CD4-positive, alpha-beta T cell treated with Interleukin-6 at 100 ng/mL for 8 hours (primary cell): ENCODE measurements at places on chromosomes 2 and 18.

DNA sequence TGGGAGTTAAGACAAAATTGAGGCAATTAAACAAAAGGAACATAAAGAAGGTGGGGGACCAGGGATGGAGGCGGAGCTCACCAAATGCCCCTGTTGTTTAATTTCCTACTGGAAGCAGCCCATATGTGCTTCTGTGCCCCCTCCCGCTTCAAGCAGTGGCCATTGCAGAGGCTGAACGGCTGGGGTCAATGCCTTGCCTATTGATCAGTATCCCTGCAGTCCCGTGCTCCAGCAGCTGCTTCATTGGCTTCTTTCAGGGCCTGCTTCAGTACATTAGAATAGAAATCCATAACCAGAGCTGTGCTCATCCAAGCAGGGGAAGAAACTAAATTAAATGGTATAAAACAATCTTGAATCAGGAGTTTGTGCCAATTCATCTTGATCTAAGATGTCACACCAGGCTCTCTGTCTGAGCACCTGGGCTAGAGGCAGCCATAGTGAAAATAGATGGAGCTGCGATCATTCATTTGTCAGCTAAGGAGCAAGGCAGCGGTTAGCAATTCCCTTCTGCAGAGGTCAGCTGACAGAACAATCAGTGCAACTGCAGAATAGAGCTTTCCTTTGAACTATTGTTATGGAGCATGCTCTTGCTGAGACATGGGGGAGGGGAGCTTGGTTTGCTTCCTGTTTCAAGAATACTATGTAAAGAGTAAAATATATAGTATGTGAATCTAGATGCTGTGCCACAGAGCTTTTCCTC, 222.4 kb downstream of the WDR7 start:
- peak; percentile 3 for DNase-seq

DNA sequence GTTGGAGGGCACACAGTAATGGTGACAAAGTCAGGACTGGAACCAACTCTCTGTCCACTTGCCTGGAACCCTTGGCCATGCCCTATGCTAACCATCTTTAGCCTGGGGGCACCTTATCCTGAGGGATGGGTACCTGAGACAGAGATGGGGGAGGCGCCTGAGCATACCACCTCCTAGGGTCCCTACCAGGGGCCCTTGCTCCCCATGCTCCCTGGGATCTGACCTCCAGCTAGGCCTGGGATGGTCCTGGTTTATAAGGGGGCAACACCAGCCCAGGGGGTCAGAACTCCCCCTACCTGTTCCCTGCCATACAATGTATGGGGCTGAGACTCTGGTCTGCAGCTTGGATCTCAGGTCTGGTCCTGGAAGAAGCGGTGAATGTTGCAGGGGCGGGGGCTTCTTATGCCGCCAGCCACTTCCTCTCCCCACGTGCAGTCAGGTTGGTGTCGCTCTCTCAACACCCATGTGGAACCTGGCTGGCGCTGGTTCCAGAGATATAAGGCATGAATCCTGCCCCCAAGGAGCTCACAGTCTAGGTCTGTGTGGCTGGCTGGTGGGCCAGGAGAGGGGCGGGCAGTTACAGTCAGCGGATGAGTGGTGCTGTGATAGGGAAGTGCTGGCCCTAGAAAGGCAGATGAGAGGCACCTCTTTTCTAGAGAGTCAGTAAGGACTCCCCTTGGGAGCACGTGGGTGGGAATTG, 3.8 kb upstream of the TOGARAM2 start:
- DNase-seq, result no peak

- DNase-seq, result no peak
These were observed 12.3 kb upstream of the MEP1B start for GRCh38 chr18:32177530-32177929.

DNA sequence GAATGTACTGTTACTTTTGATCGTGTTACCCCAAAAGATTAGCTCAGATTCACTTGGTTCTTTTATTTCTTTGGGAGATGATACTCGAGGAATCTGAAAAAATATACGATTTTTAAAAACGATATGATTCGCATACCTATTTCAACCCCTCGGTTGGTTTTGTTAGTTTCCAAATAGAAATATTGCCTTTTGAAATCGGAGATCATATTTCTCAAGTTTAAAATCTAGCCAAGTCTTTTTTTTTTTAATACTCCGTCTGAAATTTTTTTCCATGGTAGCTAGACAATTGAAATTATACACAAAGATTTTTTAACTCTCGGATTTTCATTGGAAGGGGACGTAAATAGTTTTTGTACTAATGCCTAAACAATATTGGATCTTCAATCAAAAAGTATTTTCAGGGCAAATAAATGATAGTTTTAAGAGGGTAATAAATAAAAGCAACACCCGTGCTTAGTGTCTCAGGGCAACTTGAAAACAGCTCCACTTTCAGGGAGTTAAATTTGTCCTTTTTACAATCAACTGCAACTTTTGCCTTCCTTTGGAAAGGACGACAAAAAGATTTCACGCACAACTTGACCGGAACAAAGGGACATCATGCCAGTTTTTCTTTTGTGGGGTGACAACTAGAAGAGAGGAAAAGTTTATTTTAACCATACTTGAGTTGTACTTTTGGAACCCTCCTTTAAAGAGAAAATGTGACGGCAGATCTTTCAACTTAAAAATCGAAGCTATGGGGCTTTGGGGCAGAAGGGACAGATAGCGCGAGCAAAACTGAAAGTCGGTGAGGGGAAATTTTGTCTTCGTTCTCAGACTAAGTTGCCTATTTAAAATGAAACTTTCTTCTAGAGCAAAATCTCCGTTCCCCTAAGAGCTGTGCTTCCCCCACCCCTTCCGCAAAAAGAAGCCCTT, 5.8 kb upstream of the ONECUT2 start:
- DNase-seq, result no peak

DNA sequence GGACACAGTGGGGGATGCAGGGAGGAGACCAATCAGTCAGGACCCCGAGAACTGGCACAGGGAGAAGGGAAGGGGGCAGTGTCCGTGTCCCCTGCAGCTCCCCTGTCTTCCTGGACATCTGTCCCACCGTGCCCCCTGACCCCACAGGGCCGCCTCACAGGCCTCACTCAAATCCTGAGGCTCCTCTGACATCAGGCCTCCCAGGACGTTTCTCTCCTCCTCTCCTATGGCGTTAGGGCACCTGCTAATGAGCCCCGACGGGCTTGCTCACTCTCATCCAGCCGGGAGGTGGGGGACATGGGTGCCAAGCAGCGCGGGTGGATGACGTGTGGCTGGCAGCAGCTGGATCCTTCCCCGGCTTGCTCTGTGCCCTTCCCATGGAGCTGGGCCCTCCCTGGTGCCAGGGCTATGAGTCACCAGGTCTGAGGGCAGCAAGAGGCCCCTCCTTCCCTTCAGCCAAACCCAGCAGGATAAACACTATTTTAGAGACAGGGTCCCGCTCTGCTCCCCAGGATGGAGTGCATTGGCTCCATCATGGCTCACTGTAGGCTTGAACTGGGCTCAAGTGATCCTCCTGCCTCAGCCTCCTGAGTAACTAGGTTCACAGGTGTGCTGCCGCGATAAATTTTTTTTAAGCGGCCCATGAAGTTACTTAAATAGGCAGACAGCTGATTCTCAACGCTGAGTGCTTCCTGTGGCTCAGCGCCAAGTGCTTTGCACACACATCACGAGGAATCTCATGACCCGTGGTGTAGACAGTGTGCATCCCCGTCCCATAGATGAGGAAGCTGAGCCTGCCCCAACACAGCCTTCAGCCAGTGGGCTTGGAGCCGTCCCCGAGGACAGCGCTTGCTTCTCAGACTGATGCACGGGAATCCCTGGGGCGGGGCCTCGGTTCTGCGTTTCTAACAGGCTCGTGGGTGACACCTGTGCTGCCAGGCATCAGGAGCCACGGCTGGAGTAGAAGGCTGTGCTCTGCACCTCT, 64.5 kb upstream of the HDAC4 start:
- DNase-seq, result no peak

DNA sequence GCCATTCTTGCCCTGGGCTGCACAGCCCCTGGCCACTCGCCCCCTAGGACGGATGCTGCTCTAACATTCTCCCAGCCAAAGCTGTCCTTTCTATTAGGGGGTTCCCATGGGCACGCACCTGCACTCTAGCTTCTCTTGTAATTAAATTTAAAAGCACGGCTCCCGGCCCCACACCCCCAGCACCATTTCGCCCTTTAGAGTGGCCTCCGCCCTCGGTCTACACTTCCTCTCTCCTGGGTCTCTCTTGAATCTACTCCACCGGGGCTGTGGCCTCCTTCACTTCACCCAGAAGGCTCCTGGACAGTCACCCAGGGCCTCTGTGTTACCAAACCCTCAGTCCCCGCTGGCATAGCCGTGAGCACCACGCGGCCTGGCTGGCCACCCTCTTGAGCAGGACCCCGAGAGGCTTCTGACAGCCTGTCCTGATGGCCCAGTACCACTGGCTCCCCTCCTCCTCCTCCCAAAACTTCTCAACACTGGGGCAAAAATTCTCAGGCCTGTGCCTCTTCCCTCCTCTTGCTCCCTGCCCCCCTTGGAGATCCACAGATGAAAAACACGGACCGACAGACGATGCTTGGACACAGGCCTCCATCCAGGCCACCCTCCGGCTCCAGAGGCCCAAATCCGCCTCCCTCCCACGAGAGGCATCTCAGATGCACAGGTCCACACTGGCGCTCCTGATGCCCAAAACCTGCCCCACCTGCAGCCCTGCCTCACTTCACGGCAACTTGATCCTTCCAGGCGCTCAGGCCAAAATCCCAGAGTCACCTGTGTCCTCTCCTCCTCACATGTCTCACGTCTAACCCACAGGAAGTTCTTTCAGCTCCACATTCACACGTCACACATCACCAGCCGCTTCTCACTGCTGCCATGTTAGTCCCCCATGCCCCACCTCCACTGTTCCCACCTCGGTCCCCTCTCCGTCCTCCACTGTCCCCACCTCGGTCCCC, 6.9 kb upstream of the RAB17 start:
- no peak for DNase-seq

GRCh38 chr18:46915800-46916550, 1.3 kb downstream of the PIAS2 start:
- DNase-seq, result no peak

- DNase-seq, result no peak
These were observed 121.8 kb downstream of the TGFA start for GRCh38 chr2:70431716-70432347.

DNA sequence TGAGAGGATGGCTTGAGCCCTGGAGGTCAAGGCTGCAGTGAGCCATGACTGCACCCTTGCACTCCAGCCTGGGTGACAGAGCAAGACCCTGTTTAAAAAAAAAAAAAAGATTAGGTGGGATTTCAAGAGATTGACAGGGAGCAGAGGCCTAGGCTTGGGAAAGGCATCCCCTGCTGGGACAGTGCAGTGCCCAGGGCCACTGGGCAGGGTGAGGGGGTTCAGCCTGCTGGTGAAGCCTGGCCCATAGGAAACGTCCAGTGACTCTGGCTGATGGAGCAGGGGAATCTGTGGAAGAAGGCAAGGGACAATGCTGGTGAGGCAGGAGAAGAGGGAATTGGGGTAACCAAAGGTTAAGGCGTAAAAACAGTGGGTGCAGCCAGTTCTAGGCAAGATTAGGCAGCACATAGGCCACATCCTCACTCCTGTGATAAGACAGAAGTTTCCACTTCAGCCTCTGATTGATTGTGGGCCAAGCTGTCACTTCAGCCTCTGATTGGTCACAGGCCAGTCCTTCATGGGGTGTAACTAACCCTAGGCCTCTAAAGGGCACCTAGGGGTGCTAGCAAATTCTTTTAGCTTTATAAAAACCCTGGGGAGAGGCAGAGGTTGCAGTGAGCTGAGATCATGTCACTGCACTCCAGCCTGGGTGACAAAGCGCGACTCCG, 128.6 kb downstream of the MSH2 start:
- DNase-seq, result no peak

GRCh38 chr2:230018153-230018552, 50.6 kb downstream of the SLC16A14 start:
- DNase-seq, result no peak

GRCh38 chr18:3451989-3452749, 2.2 kb downstream of the TGIF1 start:
- no peak for DNase-seq

DNA sequence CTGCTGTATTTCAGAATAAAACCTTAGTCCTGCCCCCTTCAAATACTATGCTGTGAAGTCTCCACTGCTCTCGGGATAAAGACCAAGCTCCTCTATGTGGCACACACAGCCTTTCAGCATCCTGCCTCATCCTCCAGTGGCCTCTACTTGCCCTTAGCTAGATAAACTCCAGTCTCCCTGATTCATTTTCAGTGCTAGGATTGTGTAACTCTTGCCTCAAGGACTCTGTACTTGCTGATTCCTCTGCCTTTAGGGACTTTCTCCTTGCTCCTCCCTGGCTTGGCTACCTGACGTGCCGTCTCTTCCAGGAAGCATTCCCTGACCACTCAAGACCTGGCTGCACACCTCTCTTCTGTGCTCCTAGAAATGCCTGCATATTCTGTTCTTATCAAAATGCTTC, 416.7 kb downstream of the MTX2 start:
- no peak for DNase-seq

DNA sequence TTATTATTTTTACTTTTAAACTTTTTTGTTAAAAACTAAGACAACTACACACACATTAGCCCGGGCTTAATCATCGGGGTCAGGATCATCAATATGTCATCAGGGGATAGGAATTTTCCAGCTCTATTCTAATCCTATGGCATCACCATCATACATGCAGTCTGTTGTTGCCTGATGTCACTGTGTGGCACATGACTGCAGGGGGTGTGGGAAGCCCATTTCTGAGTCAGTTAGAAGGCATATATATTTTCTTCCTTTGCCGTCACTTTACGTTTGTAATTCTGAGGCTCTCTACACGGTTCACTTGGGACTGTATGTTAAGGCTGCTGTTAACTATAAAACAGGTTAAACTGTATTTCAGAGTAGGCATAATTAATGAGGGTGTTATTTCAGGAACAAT, 144.4 kb upstream of the ITGA6 start:
- no peak for DNase-seq

DNA sequence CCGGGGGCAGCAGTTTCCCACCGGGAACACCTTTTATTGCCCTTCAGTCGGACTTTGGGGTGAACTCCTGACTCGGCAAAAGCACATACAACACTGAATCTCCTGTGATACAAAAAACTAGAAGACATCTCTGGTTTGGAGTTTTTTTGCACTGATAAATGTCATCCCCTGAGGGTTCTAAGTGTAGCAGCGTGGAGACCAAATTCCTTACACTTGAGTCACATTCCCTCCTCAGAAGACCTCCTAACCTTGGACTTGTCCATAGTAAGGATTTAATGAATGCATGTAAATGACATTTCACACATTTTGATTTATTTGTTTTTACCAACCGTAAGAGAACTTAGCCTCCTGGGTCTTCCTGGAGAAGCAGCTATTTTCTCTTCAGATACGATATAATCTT, 54.0 kb upstream of the GPR45 start:
- no peak for DNase-seq

DNA sequence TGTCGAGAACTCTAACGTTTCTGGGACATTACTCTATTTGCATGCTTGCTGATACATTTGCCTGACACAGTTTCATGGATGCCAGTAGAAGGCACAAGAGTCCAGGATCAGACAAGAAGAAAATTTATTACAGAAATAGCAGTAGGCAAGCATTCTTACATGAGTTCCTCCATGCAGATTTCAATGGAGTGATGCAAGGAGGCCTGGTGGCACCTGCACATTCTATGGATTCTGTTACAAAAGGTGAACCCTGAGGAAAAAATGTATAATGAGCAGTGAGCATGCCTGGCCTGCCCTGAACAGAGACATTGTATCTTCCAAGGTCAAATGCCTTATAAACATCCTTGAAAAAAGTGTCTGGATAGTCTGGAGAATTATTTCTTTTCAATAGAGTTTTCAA, 142.9 kb downstream of the DSEL start:
- DNase-seq, result no peak
